ENCODE measurements at places on chromosomes 13 and 19.

DNA sequence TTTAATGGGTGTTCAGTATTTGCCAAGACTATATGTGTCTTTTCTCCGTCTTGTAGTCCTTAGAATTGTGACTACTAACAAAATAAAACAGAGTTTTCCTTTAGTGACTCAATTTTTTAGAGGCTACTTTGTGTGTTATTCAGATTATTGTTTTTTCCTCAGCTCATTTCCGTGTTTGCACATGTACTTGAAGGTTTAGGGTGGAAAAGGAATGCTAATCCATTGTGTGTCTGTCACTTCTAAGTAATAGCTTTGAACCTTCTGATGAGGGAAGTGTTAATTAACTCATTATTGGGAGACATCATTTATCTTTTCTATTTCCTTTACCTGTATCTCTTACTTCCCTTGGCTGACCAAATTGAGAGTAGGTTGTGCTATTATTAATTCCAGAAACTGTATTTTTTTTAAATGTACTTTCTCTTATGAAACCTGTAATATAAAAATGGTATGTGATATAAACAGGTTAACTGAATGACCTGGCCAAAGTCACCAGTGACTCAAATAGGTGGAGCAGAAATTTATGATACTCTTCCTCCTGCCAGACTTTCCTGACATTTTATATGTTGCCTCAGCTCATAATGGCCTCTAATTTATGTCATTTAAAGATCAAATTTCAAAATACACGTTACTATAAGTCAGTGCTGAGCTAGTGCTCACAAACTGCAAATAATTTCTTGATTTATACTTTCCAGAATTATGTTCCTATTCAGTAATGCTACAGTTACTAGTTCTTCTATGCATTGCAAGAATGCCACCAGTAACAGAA, 88.8 kb downstream of the LMO7 start:
- no peak for DNase-seq

GRCh38 chr19:10018786-10019185, 5.5 kb downstream of the RDH8 start:
- DNase-seq, result no peak

DNA sequence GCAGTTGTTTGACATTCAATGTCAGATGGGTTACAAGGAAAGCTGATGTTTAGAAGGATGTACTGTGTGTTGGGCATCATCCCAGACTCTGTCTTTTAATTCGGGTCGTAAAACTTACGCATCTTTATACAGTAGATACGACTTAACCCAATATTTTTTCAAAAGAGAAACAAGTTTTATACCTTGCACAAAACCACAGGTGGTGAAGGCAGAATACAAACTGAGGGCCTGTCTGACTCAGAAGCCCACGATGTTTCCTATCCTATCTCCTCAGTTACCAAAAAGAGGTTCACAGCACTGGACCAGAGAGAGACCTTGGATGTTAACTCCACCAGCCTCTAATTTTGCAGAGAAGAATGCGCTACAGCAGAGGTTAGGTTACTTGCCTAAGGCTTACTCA, 477.0 kb downstream of the FOXO1 start:
- peak; percentile 24 for DNase-seq

GRCh38 chr19:2949939-2950285, 5.1 kb upstream of the ZNF77 start:
- DNase-seq, result no peak

DNA sequence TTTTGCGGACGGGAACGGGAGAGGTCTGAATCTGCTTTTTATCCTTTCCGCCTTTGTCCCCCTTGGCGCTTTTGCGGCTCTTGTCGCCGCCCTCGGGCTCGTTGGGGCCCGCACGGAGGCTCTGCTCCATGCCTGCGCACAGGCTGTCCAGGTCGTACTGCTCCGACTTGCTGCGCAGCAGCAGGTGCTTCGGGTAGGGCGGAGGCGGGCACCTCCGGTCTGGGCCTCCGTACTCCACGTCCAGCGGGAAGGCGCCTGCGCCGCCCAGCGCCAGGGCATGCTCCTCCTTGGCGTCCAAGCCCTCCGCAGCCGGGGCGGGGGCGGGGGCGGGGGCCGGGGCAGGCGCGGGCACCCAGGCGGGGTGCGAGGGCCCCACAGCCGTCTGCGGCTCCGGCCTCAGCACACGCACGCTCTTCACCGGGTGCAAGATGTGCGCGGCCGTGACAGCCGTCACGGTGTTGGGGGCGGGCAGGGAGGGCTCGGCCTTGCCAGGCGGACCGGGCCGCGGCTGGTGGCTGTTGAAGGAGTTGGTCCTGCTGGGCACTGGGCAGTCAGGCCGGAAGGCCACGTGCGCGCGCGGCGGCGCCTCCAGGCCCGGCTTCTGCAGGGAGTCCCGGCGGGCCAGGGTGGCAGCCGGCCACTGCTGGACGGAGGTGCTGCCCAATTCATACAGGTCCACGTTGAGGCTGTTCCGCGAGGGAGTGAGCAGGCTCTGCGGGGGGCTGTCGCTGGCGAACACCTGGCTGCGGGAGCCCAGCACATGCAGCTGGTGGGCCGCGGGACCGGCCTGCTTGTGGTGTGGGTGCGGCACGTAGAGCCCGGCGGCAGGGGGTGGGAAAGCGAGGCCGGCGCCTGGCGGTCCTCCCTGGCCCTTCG, 73.1 kb downstream of the LATS2 start:
- no peak for DNase-seq

- no peak for DNase-seq
Observed at GRCh38 chr13:67275351-67275960, 45.3 kb upstream of the PCDH9 start.

- no peak for DNase-seq
Observed at GRCh38 chr19:10736916-10737551, 19.2 kb downstream of the DNM2 start.

DNA sequence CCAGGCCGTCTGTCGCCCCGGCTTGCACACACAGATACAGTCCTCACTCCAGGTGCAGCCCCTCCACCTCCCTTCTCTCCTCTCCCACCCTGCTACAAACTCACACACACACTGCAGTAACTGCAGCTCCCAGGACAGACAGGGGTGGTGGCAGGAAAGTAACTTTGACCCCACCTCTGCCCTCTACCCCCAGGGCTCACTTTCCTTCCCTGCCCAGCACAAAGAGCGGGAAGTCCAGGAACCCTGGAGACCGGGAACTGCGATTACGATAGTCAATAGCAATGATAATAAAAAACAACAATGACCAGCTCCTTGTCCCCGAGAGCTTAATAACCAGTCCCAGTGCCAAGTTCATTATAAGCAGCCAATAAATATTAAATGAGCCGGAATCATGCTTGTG, at the start of gene CEACAM20:
Gene CEACAM20 (minus strand): TSS at position 140 of the 400 bp plus-strand sequence. CDS start 166 bp downstream, outside the sequence.
- DNase-seq, result no peak

DNA sequence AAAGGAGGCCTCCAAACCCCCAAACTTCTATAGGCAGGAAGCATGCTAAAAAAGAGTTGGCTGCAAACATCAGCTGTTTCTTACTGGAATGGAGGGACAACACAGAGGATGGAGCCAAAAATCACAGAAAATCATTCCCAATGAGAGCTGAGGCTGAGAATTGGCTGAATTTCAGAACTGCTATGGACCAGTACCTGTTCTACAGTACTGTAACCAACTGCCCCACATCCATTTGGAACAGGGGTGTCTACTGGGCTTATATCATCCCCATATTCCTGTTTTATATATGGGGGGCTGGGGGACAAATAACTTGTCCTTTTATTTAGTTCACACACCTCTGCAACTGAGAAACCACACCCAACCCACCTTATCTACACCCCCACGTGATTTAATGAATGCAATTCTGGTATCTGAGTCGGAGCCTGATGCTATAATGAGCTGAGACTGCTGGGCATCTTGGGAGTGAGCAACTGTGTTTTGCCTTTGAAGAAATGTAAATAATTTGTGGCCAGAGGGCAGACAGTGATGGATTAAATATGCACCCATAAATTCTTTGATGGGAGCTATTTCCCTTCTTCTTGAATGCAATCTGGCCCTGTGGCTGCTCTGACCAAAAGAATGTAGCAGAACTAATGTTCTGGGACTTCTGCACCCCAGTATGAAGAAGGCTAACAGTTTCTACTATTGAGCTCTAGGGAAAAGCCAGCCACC, 82.6 kb downstream of the TBC1D4 start:
- no peak for DNase-seq

GRCh38 chr13:94065741-94066140, 413.7 kb downstream of the DCT start:
- DNase-seq, result no peak

- DNase-seq, result no peak
Observed at GRCh38 chr19:47766359-47766620, 12.2 kb upstream of the SELENOW start.

DNA sequence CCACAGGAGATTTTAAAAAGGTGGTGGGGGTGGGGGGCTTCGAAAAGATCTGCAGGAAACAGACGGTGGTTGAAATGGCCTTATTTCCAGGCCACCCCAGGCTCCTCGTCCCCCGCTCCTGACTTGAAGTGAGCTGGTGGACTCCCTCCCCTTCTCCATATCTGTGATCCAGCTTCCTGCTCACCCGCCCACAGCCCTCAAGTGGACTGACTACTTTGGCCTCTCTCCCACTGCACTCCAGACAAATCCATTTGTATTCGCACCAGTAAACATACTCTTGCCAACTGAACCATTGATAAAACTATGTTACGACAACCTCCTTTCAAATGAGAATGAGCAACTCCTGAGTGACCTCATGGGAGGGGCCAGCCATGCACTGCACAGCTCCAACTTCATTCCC, 259.5 kb downstream of the COL4A1 start:
- no peak for DNase-seq

DNA sequence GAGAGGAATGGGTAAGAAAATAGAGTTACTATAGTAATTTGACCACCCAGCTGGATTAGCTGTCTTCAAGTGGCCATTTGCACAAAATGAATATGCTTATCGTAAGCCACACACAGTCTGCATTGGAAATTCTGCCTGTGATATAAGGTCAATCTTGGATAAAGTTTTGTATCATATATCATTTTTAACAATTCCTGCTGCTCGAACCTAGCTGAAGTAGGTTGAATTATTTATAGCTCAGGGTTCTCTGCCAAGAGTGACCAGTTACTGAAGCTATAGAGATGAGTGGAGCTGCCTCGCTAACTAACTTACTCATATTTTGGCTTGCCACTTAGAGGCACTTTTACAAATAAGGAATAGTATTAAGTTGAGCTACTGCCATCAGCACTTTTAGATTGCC, 220.9 kb downstream of the RGCC start:
- no peak for DNase-seq
